ENCODE measurements at places on chromosomes 13 and 19.

- no peak for DNase-seq
Observed at GRCh38 chr13:66567899-66568612, 662.1 kb downstream of the PCDH9 start.

GRCh38 chr13:50989476-50989875, 79.9 kb downstream of the RNASEH2B start:
- DNase-seq = no peak

DNA sequence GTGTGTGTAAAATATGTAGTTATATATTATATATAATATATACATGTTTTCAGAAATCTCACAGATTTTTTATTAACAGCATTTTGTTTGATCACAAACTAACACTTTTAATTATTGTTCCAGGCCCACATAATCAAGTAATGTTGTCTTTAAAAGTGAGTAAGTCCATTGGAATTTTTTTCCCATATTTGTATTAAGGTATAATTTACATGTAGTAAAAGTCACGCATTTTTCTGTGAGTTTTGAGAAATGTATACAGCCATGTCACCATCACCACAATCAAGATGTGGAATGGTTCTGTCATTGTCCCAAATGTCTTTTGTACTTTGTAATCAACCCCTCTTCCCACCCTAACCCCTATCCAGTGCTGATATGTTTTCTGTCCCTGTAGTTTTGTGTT, 120.0 kb upstream of the RFC3 start:
- no peak for DNase-seq

- DNase-seq = no peak
Observed at GRCh38 chr13:100809129-100809390, 134.5 kb upstream of the TMTC4 start.

GRCh38 chr19:4051175-4052101, 15.3 kb downstream of the ZBTB7A start:
- peak; percentile 49 for DNase-seq

GRCh38 chr19:11410682-11411081, 8.4 kb downstream of the RGL3 start:
- no peak for DNase-seq

GRCh38 chr13:42973581-42973980, 18.5 kb downstream of the EPSTI1 start:
- DNase-seq = no peak

- no peak for DNase-seq
Observed at GRCh38 chr19:57668635-57669034, at the start of gene ZSCAN4. ZSCAN4 (plus strand) TSS chr19:57668935; CDS start chr19:57676146, 7,211 bp downstream.

DNA sequence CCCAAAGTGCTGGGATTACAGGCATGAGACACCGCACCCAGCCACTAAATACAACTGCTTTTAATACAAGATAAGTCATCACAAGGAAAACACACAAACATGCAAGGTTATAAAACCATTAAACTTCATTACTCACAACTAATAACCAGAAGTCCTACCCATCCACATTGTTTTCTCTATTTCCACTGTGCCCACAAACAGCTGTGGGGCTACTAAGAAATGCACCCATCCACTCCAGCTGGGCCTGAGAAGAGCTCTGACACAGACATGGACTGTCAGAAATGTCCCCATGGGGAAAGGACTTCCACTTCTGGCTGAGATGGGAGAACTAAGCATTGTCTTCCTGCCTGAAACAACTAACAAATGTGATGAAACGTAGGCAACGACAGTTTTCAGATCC, 17.2 kb downstream of the SAFB2 start:
- DNase-seq = no peak

DNA sequence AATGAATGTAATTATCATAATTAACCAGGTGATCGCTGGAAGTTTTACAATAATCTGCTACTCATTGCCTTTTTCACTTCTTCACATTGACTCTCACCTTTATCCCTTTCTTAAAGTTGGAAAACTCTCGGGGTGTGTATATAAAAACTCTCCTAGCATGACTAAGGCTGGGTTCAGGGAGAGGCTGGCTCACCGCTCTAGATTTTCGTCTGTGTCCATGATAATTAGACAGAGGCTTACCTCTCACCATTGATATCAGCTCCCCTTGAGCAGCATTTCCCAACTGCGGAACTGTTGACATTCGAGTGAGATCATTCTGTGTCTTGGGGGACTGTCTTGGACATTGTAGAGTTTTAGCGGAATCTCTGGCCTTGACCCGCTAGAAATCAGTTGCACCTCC, 39.4 kb downstream of the NFIX start:
- no peak for DNase-seq

- DNase-seq = no peak
Observed at GRCh38 chr19:42067315-42067888, 2.6 kb downstream of the GRIK5 start.

GRCh38 chr13:73417012-73417615, 358.3 kb downstream of the KLF5 start:
- no peak for DNase-seq

DNA sequence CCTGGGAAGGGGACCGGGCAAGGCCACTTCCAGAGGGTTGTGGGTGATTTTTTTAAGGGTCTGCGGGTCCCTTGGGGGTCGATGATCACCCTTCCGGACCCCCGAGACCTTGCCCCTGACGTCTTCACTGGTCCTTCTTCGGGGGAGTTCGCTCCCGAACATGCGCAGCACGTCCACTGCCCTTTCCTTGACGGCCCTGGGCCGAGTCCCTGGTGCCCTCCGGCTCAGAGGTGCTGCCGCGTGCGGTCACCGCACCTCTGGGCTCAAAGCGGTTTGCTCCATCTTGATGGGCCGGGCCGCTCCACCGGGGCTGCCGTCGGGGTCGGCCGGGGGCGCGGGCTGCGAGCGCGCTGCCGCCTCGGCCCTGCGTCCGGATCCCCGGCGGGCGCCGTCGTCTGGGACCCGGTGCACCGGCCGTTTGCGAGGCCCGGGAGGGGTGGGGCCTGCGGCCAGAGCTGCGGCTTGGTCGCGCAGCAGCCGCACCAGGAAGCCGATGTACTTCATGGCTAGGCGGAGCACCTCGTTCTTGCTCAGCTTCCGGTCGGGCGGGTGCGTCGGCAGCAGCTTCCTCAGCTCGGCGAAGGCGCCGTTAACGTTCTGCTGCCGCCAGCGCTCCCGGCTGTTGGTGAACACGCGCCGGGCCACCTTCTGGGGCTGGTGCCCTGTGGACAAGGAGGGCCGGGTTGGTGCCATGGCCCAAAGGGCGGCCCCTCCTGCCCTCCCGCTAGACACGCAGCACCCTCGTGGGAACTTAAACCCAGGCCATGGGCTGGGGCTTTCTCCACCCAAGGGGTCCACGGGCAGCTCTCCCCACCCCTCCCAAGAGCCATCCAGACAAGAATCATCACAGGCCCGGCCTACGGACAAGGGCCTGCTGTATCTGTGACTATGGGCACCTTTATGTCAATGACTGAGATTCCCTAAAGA, 3.3 kb downstream of the LYL1 start:
- DNase-seq = peak; percentile 83

- DNase-seq = peak; percentile 35
Observed at GRCh38 chr19:7349961-7350711, 1.4 kb downstream of the ARHGEF18 start.

DNA sequence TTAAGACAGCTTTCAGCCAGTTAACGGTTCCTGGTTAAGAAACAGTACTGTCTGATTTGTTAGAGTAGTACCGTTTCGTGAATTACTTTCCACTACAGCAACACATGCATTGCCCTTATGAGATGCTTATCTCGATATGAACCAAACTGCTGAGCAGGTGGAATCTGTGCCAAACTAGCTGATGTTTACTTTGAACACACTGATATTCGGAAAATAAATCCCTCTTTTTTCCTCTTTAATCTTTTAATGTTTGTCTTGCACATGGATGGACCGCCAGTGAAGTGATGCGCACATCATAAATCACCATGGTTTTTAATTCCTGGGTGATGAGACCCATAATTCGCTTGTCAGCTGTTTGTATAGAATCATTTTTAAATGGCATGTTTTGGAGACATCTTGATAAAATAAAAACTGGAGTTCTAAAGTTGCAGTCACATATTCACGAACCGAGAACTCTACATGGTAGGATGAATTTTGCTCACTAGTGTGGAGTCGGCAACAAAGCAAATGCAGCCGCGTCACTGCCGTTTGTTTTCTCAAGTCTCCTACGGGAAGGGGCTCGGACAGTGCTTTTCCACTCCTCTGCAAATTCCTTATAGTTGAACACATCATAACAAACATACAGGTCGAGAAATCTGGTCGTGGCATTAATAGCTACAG, 1.1 kb downstream of the GJA3 start:
- no peak for DNase-seq

DNA sequence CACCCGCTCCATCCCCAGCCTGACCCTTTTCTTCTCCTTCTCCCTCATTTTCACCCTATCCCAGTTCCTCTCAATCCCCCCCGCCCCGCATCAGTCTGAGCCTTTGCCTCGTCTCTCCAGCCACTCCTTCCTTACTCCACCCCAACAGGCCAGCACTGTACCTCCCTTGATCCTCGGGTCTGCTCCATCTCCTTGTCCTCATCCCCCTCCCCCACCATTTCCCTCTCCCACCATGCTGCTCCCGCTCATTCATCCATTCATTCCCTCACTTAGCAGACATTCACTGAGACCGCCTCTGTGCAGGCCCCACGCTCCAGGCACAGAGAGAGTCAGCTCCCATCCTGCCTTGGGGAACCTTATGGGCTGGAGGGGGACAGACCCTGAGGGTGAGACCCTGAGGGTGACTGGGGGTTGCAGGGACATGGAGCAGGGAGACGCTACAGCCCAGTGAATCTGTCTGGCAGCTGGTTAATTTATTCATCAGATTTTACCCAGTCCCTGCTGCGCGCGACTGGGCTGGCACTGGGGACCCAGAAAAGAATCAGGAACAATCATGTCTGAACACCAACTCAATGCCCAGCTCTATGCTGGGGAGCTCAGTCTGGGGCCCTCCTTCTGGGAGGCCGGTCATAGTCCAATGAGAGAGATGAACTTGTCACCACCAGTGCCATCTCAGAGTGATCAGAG, 881 bp downstream of the ARHGAP33 start:
- DNase-seq = no peak

- DNase-seq = no peak
Observed at GRCh38 chr13:41774605-41775218, 186.2 kb downstream of the VWA8 start.

Data from stimulated activated CD4-positive, alpha-beta T cell treated with anti-CD3 and anti-CD28 coated beads, Interleukin-15, amount 100 ng/mL, for 24 hours (primary cell).